ENCODE measurements at places on chromosomes 4 and X.
A peak's percentile ranks its signal among the peaks of the same experiment; 100 is the strongest.

- no peak for DNase-seq
Measured at GRCh38 chrX:130482871-130483270, 81.1 kb downstream of the RBMX2 start.

- no peak for DNase-seq
Measured at GRCh38 chrX:20263474-20263873, 3.2 kb downstream of the RPS6KA3 start.

GRCh38 chr4:32645653-32646052, 1925.5 kb downstream of the PCDH7 start:
- DNase-seq, result no peak

DNA sequence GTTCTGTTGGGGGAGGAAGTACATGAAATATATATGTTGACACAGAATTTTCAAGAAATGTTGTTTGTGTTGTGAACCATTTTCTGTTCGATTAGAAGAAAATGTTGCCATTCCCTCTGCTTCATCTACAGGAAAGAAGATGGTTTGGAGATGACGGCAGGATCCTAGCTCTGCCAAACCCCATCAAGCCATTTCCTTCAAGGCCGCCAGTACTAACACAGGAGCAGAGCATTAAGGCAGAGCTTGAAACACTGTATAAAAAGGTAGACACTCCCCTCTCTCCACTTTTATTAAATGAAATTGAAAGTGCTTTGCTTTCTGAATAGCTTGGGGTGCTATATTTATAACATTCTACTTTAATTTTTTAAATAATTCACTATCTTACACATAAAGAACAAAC, 46.8 kb downstream of the CC2D2A start:
- no peak for DNase-seq

- no peak for DNase-seq
Measured at GRCh38 chrX:70720721-70721120, 187.8 kb downstream of the TEX11 start.

DNA sequence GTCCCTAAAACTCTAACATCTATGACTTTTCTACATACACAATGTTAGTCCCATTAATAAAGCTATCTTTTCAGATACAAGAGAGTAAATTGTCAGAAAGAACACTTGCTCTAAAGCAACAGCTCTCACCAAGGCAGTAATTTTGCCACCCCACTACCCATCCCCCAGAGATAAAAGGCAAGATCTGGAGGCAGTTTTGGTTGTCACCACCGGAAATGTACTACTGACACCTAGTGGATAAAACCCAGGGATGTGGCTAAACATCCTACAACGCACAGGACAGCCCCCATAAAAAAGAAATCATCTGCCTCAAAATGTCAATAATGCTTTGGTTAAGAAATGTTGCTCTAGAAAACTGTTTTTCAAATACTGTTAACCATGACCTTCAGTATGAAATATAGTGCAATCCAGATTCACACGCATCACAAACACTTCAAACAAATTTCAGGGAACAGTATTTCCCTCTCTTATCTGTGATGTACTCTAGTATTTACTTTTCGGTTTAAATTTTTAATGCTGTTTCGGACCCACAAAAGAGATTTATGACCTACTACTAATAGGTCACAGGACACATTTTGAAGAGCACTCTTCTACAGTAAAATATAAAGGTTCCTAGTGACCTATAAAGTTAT, 5.1 kb downstream of the FBXL5 start:
- peak; percentile 46 for DNase-seq

DNA sequence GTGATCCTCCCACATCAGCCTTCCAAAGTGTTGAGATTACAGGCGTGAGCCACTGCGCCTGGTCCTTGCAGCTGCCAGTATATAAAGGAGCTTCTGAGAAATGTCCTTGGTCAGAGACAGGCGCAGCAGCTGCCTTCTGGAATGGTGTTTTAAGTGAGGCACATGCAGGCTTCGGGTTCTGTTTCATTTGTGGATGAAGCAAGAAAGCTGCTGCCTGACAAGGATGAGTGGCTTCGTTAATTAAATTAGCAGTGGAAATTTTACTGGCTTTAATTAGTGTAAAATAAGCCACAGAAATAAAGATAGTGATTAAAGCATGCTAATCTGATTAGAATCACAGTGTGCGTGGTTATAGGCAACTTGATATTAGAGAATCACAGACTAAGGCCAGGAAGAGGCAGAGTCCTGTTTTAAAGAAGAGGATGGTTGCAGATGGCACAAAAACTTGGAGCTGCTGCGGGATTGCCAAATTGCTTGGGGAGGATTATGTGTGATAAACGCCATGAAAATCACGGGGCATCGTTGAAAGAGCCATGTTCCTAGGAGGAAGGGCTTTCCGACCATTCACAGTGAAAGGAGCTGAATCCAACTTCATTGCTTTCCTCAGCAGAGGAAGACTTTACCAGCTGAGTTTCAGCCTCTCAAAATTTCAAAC, 348.4 kb upstream of the FAT1 start:
- no peak for DNase-seq

GRCh38 chr4:182062936-182063335, 180.3 kb upstream of the TENM3 start:
- no peak for DNase-seq

GRCh38 chr4:171629182-171629581, 184.0 kb upstream of the GALNTL6 start:
- no peak for DNase-seq

GRCh38 chrX:46310815-46311497, 234.3 kb downstream of the ZNF674 start:
- DNase-seq, result no peak

DNA sequence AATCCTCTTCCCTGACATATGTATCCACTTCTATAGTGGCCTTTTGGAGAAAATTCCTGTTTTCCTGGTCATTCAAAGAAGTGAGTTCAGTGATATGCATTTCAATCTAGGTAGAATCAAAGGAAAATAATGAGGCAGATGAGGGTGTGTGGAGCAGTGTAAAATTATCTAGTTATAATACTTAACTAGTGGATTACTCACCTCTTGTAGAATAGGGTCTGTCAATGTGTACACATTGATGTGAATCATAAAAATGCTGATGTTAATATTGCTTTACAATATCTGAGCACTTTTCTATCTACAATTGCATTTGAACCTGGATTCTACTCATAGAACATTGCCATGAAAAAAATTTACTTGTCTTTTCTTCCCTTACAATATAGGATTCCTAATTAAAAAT, 293.5 kb downstream of the GBA3 start:
- no peak for DNase-seq

GRCh38 chr4:144410230-144410783, 235.6 kb upstream of the HHIP start:
- no peak for DNase-seq

DNA sequence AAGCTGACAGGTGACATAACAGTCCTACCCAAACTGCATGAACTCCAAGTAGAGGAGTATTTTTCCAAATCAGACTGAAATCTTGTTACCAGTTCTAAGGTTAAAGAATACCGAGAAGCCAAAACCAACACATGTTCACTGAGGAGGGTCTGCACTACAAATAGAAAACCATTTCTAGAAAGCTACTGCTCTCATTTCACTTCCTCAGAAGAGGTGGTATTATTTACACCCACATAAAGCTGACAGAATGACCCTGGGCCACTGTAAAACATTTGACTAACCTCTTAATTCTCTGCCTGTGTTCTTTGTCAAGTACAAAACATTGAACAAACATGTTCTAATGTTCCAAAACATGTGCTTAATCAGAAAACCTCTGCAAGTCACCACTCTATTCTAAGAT, 95.8 kb downstream of the IQCM start:
- no peak for DNase-seq

- DNase-seq, result no peak
Measured at GRCh38 chr4:25984266-25984665, 70.2 kb downstream of the SMIM20 start.

DNA sequence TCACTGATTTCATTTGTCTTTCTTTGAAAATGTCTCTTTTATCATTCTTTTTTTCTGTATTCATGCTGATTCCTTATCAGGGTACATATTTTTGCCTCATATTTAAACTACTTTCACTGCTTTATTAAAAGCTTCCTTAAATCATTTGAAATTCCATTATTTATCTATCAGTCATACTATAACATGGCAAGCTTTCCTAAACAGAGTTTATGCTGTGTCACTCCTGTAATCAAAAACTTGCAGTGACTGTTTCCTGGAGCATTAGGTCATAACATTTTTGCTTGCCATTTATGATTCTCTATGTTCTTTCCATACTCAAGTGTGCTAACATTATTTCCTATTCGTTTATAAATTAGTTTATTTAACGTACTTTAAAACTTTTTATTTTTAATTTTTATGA, 203.7 kb downstream of the BMPR1B start:
- DNase-seq, result no peak

- DNase-seq, result peak; percentile 36
Measured at GRCh38 chr4:36399762-36400353, 118.4 kb downstream of the DTHD1 start.

GRCh38 chr4:102500352-102500695, 835 bp upstream of the NFKB1 start:
- DNase-seq, result no peak

GRCh38 chr4:20416800-20417199, 165.1 kb downstream of the SLIT2 start:
- DNase-seq, result no peak

DNA sequence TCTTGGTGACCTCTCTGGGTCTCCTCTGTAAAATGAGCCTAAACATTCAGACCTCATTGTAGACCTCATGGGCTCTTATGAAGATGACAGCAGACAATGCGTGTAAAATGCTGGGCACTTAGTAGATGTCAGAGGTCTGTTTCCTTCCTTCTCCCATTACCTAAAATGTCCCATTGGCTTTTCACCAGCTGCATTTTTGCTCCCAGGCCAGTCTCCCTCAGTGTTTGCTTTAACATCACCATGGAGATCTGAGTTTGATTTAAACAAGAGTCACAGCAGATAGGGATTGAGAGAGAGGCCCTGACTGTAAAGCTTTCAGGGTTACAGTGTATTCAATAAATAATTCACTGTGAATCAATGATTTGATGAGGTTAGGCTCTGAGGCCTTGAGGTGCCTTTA, 24.3 kb downstream of the PSAPL1 start:
- DNase-seq, result no peak

GRCh38 chr4:114677346-114677979, 78.9 kb downstream of the UGT8 start:
- no peak for DNase-seq

DNA sequence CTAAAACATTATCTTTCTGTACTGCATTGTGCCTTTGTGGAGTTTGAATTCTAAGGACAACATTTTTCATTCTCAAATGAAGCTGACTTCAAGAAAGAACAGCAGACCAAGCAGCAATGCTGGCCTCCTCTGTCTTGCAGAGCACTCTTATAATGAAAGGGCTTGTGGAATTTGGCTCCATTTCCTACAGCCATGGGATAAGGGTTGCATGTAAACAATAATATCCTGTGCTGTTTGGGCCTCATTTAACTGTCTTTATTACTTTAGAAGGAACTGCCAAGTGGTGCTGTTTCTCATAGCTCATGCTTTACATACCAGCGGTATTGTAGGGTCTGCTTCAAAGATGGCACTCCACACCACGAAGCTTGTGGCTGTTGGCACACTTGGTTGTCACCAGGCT, 111.4 kb upstream of the EOLA2 start:
- DNase-seq, result no peak

DNA sequence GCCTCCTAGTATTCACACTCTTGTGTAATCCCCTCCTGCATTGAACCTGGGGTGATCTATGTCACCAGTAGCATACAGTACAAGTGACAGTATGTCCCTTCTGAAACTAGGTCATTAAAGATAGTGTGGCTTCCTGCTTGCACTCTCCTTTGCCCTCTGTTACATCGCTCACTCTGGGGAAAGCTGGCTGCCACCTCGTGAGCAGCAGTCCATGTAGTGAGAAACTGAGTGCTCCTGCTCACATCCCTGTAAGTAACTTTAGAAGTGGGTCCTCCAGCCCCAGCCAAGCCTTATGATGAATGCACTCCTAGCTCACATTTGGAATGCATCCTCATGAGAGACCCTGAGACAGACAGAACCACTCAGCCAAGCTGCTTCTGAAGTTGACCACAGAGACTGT, 89.8 kb upstream of the TNIP3 start:
- DNase-seq, result no peak

GRCh38 chrX:19168609-19169008, 46.3 kb upstream of the ADGRG2 start:
- no peak for DNase-seq

DNA sequence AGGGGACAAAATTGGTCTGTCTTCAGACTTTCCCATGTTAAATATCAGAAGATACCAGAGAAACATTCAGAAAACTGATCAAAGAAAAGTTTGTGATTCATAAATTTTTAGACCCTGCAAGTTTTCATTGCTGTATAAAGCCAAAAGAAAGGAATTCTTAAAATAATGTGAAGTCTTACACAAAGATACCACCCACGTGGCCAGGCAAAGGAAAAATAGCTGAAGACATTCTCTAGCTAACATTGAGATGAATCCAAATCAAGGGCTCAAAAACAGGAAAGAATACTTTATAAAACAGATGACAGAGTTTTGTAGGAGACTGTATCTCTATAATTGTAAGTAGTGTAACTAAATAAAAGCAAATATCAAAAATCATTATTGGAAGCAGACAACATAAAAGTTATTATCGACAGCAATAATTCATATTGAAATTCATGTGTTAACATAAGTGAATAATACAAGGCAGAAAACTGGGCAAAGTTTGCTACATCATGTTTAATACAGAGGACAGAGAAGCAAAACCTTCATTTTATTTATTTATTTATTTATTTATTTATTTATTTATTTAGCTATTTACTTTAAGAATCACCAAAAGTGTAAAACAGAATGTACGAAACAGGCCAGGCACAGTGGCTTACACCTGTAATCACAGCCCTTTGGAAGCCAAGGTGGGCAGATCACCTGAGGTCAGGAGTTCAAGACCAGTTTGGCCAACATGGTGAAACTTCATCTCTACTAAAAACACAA, 204.6 kb upstream of the SLIT2 start:
- DNase-seq, result no peak

DNA sequence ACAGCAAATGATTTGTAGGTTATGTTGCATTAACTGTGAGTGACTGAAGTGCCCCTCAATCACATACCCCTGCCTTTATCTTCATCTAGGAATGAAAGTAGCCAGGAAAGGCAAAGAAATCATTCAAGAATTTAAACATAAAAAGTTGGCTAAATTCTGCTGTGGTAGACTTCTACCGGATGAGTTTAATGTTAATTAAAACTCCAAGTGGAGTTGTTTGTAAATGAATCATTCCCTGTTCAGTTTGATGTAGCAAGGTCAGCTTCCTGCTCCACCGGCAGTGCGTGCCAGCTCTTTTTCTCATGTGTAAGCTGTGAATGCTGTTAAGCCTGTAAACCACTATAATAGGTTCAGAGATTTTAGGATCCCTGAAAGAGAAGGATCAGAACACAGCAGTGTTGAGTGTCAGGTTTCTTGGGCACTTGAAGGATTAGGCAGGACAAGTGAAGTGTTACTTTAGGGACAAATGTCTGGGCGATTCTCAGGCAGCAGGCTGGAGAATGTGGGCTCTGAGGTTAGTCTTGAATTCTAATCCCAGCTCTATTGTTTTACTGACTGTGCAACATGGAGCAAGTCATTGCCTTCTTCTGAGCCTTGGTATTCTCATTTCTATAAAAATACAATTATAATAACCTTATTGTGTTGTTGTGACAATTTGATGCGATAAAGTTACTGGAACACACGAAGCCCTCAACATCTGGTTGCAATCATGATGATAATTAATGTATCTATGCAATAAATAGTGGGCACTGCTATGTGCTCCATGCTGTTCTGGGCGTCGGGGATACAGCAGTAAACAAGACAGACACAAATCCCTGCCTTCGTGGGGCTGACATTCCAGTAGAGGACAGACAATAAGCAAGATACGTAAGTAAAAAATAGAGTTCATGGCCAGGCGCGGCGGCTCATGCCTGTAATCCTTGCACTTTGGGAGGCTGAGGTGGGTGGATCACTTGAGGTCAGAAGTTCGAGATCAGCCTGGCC, 112.0 kb downstream of the SHROOM3 start:
- no peak for DNase-seq

Data from stimulated activated CD4-positive, alpha-beta T cell treated with anti-CD3 and anti-CD28 coated beads, Interleukin-2, amount 100 ng/mL, for 4 hours (primary cell).